Aorta (tissue), 5 donors: ENCODE measurements at places on chromosomes 5 and 9.

DNA sequence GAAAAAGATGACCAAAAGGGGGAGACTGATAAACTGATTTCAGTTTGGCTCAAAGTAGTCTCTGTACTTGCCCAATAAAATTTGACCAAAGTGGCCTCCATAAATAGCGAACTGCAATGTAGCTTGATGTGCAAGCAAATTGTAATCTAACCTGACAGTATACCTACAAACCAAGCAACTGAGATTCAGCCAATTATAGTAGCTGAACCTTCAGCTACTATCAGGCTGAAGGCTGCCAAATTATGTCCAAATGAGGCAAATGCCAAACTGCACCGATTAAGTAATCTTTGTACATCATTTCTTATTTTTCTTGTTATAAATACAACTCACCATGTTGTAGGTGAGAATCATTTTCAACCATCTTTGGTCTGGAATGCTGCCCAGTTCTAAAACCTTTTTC, 390.6 kb downstream of the CDH9 start:
- DNase-seq, result no peak

GRCh38 chr9:133793471-133793870, 55.3 kb upstream of the SARDH start:
- DNase-seq, result no peak

DNA sequence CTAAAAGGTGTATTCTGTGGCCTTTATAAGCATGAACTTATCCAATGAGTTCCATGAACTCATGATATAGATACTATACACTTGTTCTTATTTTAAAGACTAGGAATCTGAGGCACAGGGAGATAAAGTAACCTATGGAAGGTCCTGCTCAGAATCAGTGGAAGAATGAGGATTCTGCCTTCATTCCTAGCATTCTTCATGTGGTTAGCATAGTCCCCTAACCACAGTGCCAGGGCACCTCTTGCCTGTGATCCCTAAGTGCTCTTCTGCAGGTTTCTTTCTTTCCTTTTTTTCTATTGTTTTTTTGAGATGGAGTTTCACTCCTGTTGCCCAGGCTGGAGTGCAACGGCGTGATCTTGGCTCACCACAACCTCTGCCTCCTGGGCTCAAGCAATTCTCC, 174.1 kb downstream of the C9orf152 start:
- DNase-seq, result no peak

GRCh38 chr9:97220894-97221477, 86.5 kb upstream of the CCDC180 start:
- no peak for DNase-seq

DNA sequence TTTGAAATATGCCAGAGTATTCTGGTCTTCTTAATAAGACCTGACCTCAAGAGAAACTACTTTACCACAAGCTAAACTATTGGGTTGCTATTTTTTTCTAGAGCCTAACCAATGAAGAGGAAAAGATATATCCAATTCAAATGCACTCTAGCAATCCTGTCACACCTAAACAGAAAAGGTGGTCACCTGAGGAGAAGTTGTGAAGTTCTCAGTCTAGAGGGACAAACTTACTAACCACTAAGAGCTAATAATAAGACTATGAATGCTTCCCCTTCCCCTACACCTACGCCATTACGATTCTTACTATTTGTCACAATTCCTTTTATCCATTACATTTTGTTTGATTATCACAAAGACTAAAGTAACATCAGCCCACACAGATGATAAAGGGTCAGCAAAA, 29.7 kb downstream of the RLN2 start:
- DNase-seq, result no peak

DNA sequence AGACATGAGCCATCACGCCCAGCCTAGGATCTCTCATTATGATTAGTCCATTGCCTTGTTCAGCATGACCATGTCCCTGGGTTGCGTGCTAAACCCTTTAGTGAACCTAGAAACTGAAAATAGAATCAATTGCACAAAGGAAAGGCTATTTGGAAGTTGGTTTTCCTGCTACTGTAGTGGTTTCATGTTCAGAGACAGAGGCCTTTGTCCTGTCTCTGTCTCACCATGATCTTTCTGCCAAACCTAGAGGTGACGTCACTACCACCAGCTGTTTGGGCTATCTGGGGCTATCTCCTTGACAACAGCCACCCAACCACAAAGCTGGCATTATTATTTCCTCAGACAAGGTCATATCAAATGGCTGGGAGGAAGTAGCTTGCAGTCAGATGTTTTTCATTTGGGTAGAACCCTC, 4.0 kb upstream of the CDK5RAP2 start:
- DNase-seq, result no peak

- DNase-seq, result no peak
Measured at GRCh38 chr5:5156471-5157082, 16.4 kb downstream of the ADAMTS16 start.
